ENCODE measurements at places on chromosomes 4 and X.

DNA sequence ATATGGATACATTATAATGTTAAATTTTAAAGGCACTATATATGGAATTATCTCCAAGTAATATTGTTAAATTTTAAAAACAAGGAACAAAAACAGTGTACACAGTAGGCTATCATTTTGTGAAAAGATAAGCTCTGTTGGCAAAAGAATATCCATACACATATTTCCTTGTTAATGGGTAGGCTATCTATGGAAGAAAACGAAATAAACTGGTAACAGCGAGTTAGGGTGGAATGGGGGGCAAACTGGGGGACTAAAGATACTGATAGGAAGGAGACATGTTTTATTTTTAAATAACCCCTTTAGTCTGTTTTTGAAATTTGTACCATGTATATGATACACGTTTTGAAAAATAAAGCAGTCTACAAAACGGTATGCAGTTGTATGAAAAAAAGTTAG lies 3.6 kb upstream of the TSPAN5 start:
- no peak for DNase-seq

GRCh38 chr4:70935038-70935695 lies 33.0 kb downstream of the MOB1B start:
- DNase-seq: no peak

DNA sequence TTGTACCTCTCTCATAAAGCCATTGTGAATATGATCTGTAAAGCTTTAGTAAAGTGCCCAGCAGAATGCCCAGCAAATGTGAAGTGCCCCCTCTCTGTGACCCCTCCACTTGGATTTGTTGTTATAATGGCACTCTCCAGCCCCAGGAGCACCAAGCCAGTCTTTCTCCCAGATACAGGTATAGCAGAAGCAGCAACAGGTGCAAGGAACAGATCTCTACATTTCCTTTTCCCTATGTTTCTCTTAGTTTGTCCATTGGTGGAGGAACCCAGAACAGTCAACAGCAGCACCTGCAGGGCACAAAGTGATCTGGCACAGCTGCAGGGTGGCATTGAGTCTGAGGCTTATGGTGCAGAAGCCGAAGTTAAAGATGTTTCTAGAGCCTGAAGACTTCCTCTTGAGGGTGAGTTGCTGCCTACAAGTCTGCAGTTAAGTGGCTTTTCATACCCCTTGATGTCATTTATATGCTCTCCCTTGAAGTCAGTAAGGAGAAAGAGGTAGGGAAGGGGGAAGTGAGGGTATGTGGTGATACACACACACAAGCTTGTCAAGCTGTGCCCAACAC lies 16.1 kb upstream of the CXCL3 start:
- DNase-seq: no peak

- no peak for DNase-seq
Measured at GRCh38 chr4:17368408-17368807, 143.5 kb downstream of the QDPR start.

- peak; percentile 86 for DNase-seq
Measured at GRCh38 chr4:55358668-55359067, 12.6 kb downstream of the SRD5A3 start.

DNA sequence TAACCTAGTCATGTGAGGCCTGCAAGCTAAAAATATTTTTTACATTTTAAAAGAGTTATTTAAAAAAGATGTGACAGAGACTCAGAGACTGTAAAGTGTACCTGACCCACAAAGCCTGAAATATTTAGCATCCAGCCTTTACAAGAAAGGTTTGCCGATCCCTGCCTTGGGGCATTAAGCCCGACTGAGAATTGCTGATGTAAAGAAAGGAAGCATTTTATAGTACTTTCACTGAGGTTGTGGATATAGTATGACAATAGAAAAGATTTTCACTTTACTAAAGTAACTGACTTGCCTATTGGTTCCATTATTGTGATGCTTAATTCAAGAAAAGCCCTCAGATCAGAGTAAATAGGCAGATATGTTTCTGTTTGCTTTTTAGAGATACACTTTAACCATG lies 17.0 kb downstream of the STK26 start:
- no peak for DNase-seq

- DNase-seq: no peak
Measured at GRCh38 chrX:119273420-119274192, 37.5 kb downstream of the PGRMC1 start.

DNA sequence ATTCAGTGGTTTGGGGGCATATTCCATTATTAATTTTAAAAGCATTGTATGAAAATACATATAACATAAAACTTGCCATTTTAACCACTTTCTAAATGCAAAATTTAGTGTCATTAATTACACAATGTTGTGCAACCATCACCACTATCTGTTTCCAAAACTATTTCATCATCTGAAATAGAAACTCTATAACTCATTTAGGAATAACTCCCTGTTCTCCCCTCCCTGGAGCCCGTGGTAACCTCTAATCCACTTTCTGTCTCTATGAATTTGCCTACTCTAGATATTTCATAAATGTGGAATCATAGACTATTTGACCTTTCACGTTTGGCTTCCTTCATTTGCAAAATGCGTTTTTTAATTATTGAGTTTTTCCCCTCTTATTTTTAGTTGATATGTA lies 101.4 kb upstream of the GPC4 start:
- no peak for DNase-seq

DNA sequence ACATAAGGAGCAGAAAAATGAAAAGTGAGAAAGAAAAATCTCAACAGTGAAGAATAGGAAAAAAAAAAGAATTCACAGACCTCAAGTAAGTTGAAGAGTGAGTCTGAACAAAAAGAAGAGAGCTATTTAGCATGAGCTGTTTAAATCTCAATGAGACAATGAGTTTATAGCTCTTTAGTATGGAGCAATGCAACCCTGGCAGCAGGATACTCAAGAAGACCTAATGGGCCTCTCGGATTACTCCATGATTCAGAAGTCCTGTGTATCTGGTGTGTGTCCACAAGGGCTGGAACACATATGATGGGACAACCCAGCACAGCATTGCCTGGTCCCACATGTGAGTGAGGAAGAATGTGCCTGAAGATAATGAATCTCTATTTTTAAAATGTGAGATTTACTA lies 563.1 kb upstream of the INTU start:
- DNase-seq: no peak

DNA sequence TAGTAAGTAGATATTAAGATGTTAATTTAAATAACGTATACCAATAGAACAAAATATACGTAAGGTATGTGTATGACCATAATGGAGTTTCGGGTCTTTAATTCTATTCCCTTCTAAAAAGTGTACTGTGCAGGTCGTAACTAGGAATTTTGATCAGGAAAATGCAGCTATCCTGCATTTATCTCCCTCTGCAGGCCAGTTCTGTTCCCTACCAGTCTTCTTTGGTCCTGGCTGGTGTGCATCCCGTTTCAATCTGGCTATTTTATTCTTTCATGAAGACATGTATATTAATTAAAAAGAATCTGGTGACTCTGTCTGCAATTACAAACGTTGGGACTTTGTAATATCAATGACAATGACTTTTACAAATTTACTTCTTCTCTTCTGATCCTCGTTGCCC lies 534.1 kb upstream of the AADAT start:
- DNase-seq: no peak

- DNase-seq: no peak
Measured at GRCh38 chrX:138411048-138411447, 300.5 kb downstream of the FGF13 start.

DNA sequence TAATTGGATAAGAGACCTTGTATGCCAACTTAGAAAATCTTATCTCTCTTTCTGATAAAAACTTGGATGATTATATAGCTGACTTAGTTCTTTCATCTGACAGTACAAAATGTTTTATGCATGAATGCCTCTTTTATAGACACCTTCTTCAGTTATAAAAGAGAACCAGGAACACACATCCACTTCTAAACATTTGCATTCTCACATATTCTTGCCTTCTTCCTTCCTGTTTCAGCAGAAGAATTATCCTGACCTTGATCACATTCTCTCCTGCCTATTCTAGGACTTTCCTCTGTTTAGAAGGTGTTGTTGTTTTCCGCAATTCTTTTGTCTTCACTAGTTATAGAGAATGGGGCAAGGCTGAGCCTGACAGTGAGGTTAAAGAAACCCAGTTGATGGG lies 80.9 kb downstream of the LARP7 start:
- no peak for DNase-seq

GRCh38 chr4:147244786-147245185 lies 236.1 kb upstream of the EDNRA start:
- DNase-seq: no peak

DNA sequence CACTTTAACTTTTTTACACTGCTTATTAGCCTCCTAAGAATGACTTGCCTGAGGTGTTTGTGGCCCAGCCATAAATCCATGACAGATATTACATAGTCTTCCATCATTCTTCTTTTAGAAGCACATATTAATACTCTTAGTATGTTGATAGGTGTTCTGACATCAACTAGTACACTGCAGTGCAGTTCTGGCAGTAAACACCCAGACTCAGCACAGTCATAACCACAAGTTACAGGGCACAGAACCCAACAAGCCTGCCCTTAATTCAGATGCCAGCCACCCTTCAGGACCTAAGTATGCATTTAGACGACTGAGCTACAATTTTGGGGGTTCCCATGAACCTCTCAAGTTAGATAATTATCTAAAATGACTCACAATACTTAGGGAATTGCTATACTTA lies 36.5 kb upstream of the GUCY1B1 start:
- DNase-seq: no peak

DNA sequence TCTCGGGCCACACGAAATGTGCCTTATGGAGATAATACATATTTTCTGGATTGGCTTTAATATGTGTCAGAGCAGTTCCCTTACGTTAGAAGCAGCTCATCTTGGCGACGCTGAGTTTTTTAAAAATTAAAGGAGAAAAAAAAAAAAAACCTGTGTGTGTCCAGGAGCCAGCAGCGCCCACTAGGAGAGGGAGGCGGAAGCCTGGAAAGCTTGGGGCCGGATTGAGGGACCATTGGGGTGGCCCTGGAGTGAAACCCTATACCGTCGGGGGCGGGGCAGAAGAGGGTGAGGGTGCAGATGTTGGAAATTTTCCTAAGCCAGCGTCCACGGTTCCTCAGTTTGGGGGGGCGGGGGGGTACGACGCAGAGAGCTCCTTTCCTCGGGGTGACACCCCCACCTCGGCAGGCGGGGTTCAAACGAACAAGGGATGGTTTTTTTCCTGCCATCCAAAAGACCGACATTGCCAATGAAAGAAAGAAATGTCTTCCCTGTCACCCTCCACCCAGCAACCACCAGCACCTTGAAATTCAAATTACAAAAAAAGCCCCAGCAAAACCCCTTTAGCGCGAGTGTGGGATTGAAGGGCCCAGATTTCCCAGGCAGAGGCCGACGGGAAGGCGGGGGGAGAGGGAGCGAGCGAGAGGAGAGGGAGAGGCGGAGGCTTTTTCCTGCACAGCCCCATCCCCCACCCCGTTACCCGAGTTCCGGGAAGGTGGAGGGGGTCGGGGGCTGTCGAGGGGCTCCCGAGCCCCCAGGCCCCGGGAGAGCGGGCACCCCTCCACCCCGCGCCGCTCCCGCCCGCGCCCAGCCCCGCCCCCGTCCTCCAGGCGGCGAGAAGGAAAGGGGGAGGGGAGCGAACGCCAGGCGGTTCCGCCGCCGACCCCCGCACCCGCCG lies 859 bp downstream of the SMARCA1 start:
- peak; percentile 68 for DNase-seq

DNA sequence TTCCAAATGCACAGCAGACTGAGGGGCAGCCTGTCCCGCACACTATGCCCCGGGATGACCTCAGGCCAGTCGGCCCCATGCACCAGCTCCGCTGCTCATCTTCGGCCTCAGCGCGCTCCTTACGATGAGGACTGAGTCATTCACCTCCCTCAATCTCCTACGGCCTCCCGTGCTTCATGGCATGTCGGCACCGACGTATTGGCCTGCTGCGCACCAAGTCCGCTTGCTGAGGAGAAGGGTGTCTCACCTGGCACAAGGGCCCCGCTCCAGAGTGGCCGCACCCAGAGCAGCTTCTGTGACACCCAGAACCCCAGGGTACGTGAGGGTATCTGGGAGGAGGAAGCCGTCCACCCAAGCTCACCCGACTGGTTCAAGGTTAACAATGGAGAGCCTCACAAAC lies 35.5 kb downstream of the GAK start:
- no peak for DNase-seq
